Activated naive CD8-positive, alpha-beta T cell treated with anti-CD3 and anti-CD28 coated beads, Interleukin-2, amount 50 U/mL, for 16 hours (primary cell): ENCODE measurements at places on chromosomes 12 and 14.

- peak; percentile 13 for DNase-seq
Measured at GRCh38 chr14:71138448-71139293, 231.4 kb downstream of the PCNX1 start.

DNA sequence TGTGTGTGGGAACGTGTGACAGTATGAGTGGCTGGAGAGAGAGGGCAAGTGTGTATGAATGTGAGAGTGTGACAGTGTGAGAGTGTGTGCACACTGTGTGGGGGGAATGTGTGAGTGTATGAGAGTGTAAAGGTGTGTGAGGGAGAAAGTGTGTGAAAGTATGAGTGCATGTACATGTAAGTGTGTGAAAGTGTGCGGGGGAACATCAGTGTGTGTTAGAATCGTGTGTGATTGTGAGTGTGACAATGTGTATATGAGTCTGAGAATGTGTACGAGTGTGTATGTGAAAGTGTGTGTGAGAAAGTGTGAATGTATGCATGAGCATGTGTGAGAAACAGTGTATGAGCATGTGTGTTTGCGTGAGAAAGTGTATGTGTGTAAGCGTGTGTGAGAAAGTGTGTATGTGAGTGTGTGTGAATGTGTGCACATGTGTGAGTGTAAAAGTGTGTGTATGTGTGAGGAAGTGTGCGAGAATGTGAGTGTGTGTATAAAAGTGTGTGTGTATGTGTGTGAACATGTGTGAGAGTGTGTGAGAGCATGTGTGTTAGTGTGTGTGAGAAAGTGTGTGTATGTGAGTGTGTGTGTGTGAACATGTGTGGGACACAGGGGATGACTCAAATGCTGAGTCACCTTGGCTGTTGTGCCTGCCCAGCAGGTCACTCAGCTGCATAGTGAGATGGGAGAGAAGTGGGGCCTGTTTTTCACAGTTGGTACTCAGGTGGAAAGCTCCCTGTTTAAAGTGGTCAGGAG lies 220.5 kb upstream of the TBX3 start:
- DNase-seq = no peak

DNA sequence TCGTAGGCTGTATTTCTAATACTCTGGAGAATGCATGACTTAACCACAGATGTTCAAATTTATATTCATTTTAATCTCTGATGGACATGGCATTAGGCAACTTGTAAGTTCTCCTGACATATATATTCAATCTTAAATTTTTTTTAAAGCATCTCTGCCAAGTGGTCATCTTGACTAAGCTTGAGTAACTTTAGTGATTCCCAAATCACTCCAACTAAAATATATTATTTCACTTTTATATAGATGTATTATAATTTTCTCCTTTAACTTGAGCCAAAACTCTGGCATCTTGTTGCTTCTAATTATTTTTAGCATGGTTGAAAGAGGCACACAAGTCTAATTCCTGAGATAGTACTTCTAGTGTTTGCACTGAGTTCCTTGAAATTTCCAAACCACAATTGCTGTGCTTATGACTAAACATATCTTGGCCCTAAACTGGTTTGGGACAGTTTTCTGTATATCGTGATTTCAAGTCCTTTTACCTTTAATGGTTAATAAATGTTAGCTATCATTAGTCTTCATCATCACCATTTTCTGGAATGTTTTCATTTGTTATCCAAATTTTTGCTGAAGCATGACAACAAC lies 8.4 kb downstream of the LRFN5 start:
- no peak for DNase-seq

DNA sequence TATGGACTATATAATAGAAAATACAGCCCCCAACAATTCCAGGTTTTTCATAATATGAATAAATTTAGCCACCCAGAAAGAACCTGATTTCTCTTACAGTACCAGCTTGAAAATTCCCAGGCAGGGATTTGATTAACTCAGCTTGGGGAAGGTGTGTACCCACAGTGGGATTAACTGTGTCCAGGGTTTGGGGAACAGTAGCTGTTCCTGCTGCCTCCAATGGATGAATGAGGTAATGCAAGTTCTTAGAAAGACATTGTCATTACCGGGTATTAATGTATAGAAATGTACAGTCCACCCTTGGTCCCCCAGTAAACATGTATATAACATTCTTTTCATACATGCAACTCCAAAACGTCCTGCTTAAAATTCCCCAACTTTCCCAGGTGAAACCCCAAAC lies 115.6 kb downstream of the LRIG3 start:
- DNase-seq = no peak

DNA sequence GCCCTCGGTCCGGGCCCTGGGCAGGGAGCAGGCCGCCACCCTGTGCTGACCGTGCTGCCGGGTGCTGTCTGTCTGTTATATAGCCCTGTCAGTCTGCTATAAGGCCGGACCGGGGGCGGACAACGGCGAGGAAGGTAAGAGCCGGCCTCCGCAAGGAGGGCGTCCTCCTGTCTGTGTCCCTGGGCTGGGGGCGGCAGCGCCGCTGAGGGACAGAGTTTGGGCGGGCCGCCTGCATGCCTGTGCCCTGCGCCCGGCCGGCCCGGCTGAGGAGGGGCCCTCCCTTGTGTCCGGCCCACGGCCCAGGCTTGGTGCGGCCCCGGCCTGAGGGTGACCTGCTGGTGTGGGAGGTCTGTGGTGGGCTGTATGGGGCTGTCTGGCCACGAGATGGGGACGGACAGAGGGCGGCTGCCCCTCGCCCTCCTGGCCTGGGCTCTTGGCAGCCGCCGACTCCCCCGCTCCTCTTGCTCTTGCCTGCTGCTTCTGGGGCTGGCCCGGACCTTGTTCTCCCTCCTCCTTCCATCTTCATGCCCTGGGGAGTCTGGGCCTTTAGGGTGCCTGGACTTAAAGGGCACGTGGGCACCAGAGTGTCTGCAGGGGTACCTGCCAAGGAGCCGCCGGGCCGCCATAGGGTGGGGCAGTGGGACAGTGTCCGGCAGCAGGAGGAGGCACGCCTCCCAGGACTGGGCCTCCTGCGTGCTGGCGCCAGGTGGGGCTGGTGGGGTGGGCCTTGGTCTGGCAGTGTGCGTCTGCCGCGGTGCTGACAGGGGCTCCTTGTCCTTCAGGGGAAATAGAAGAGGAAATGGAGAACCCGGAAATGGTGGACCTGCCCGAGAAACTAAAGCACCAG lies 25.1 kb upstream of the CRIP2 start:
- DNase-seq = no peak

GRCh38 chr12:108218921-108219320 lies 89.8 kb downstream of the WSCD2 start:
- DNase-seq = no peak

DNA sequence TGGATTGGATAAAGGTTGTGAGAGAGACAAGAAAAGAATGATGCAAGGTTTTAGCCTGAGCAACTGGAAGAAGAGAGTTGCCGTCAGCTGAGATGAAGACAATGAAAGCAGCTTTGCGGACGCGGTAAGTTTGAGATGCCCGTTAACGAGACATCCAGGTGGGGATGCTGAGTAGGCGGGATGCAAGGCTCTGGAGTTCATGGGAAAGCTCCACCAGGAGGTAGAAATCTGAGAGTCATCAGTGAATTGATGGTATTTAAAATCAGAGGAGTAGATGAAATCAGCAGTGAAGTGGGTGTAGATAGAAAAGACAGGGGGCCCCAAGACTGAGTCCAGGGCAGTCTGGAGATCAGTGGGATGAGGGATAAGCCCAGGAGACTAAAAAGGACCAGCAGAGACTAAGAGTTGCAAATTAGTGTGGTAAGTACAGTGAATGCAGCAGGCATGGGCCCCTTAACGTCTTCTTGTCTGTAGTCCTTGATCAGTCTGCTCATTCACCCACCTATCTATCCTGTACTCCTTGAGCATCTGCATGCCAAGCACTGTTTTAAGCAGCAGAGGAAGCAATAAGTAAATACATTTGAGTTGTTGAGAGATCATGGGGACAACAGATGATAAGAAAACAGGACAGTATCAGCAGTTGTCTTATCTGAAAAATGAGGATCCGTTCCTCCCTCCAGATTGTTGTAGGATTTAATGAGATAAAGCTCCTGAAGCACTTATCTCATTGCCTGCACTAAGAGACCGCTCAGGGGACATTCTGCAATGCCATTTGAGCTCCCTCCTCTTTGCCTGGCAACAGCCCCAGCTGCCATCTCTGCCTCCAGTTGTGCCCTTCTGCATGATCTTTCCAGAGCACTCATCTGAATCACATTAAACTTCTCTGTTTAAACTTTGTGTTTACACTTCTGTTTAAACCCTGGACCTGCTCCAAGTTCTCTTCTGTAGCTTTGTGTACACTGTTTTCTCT lies 91.5 kb downstream of the APAF1 start:
- no peak for DNase-seq

DNA sequence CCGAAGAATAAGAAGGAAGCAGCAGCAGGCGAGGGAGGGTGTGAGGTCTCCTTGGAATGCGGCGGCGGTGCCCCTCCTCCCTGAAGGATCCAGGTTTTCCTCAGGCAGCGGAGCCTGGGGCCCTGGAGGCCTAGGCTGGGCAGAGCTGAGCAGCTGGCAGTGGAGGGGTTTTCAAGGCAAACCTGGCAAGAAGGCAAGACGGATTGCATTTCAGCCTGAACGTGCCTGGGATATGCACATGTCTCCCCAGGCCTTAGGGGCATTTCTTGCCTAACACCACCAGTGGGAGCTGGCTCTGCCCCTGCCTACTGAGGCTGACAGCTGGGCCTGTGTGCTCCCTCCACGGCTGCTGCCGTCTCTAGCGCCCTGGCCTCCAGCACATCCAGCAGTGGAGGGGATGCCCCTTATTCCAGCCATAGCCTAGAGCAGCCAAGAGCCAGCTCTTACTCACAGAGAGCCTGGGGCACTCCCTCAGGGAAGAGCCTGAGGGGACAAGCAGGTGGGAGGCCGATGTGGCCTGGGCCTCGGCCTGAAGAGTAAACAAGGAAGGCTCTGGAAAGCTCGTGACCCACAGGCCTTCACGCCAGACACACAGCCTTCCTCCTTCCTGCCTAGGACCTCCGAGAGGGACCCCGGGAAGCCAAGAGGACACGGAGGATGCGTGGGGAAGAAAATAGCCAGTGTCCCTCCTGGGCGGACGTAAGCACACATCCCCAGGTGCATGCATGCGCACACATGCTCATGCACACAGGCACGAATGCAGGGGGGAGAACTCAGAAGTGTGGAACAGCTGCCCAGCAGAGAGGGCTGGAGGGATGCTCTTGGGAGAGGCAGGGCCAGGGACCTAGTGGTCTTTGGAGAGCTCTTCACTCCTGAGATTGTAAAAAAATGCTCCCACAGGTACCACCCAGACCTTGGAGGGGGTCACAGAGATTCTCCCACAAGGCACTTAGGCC lies 23.0 kb upstream of the EIF2B2 start:
- DNase-seq = no peak

- peak; percentile 11 for DNase-seq
Measured at GRCh38 chr12:62260733-62261683, 804 bp downstream of the USP15 start.

DNA sequence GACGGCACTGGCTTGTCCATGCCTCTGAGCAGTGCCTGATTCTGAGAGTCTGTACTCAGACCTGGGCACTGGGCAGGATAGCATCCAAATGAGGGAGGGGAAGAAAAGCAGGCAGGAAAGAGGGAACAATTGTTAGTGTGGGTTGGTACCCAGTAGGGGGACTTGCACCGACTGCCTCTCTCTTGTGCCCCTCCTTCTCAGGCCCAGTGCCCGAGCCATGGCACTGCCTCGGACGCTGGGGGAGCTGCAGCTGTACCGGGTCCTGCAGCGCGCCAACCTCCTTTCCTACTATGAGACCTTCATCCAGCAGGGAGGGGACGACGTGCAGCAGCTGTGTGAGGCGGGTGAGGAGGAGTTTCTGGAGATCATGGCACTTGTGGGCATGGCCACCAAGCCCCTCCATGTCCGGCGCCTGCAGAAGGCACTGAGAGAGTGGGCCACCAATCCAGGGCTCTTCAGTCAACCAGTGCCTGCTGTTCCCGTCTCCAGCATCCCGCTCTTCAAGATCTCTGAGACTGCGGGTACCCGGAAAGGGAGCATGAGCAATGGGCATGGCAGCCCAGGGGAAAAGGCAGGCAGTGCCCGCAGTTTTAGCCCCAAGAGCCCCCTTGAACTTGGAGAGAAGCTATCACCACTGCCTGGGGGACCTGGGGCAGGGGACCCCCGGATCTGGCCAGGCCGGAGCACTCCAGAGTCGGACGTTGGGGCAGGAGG lies 2.2 kb downstream of the NAB2 start:
- DNase-seq = no peak

DNA sequence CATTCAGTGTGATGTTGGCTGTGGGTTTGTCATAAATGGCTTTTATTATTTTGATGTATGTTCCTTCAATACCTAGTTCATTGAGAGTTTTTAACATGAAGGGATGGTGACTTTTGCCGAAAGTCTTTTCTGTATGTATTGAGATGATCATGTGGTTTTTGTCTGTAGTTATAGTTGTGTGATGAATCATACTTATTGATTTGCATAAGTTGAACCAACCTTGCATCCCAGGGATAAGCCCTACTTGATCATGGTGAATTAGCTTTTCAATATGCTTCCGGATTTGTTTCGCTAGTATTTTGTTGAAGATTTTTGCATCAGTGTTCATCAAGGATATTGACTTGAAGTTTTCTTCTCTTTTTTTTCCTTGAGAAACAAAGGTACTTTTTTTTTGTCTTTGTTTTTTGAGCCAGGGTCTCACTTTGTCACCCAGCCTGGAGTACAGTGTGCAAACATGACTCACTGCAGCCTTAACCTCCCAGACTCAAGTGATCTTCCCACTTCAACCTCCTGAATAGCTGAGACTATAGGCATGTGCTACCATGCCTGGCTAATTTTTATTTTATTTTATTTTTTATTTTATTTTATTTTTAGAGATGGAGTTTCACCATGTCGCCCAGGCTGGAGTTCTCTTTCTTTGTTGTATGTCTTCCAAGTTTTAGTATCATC lies 121.3 kb downstream of the FUT8 start:
- DNase-seq = no peak
